Esophagus mucosa (tissue), 1 donor: ENCODE measurements at places on chromosomes 2 and 18. TPM values are rescaled to one million over a fixed set of nuclear protein-coding genes. Genes with fewer than 3 reads are reported as not detected.
A peak's percentile ranks its signal among the peaks of the same experiment; 100 is the strongest.

DNA sequence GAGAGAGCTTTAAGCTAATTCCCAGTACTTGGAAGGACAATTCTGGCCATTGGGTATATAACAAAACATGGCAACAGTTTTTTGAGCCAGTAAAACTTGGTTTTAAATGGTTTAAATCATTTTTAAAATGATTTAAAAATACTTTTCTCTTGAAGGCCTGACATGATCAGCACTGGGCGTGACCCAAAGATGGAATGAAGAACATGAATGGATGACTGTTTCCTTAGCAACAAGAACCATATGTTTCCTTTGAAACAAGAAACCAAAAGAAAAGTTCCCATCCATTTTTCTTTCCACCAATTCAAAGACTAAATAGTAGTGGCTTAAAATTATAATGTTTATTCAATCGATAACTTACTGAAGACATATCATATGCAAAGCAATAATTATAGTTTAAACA is 348.3 kb upstream of the FIGN start:
- ATAC-seq = no peak

DNA sequence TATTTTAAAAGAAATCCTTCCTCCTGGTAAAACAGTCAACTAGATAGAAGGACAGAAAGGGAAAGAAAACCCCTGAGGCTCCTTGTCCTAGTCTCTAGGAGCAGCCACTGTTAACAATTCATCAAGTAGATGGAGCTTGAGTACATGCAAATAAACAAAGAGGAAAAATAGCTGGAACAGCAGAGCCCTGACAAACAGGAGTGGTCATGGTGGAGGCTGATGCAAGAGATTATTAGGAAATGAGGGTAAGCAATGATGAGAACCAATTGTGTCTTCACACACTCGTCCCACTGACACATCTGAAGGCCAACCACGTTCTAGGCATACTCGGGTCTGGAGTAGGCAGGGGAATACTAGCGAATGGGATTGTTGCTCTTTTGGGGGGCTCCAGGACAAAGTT is 9.2 kb downstream of the DLGAP1 start:
- ATAC-seq = no peak

Gene KCNJ3
- total RNA-seq = not detected

- no peak for ATAC-seq
Observed at GRCh38 chr2:178947006-178947405, 102.9 kb downstream of the CCDC141 start.

- no peak for ATAC-seq
Observed at GRCh38 chr18:38369772-38370690, 804.4 kb upstream of the CELF4 start.

GRCh38 chr2:178238154-178238521 is 43.8 kb downstream of the OSBPL6 start:
- ATAC-seq = peak; percentile 52

Gene TMEM127
- total RNA-seq = 34.3 TPM

GRCh38 chr18:31791817-31792579 is 31.3 kb upstream of the SLC25A52 start:
- ATAC-seq = no peak

Gene AFF3
- 0.96 TPM for total RNA-seq

- ATAC-seq = no peak
Observed at GRCh38 chr2:213678437-213679218, 394.4 kb downstream of the SPAG16 start.

DNA sequence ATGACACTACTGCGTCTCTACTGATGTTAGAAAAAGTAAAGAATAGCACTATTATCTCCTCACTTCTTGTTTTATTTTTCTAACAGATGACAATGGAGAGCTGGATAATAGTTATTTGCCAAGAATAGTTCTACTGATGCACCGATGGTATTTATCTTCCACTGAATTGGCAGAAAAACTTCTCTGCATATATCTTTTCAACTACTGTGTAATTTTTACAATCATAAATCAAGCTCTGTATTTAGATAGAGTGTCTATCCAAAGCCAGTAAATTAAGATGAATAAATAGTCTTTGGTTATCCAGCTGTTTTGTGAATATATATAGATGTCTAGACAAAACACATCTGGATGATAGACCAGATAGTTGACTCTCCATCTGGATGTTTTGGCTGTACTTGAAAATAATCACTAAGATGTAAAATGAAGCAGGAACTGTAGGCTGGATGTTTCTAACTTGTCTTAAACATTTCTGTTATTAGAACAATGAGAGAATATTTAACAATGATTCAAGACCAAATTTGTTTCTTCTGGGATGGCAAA is 40.1 kb downstream of the RASGRP3 start:
- ATAC-seq = no peak

Gene FABP1
- not detected for total RNA-seq
